Stimulated activated CD8-positive, alpha-beta memory T cell treated with anti-CD3 and anti-CD28 coated beads, Interleukin-7, amount 100 ng/mL, for 24 hours (primary cell): ENCODE measurements at places on chromosomes 7 and 10.

- no peak for DNase-seq
These were observed 70.1 kb upstream of the HECW1 start for GRCh38 chr7:43042302-43042701.

GRCh38 chr7:149626972-149627371 is 129.4 kb upstream of the ZNF746 start:
- DNase-seq = no peak

DNA sequence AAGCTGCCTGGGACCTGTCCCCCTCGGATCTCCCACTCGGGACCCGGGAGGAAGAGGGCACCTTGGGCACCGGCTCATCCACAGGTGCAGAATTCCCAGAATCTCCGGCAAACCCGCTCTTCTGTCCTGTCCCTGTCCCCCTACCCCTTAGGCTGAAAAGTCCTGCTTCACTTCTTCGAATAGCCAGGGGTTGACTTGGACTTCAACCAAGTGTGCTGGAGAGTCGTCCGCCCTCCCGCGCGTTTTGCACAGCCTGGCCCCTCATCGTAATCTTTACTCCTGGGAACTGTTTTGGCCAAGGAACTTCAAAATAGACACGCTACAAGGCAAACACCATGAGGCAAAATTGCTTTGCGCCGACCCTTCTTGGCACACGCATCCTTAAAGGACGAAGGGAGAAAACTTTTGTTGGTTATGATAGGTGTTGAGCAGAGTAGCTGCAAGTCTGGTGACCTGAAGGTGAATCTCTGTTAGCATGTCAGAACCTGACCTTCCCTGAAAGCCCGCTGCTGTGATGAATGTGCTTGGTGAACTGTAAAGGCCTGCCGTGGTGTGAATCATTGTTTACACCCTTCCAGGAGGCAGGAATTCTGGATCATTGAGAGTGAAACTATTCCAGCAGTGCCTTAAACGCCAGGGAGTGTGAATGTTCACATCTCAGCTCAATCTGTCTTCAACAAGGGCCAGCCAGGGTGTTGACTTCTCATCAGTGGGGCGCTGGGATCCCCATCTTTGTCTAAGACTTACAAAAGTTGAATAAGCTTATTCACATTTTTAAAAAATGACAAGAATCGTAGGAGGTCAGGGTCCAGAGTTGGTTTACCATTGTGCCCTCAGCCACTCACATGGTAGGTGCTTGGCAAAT is 589 bp upstream of the RAPGEF5 start:
- no peak for DNase-seq

DNA sequence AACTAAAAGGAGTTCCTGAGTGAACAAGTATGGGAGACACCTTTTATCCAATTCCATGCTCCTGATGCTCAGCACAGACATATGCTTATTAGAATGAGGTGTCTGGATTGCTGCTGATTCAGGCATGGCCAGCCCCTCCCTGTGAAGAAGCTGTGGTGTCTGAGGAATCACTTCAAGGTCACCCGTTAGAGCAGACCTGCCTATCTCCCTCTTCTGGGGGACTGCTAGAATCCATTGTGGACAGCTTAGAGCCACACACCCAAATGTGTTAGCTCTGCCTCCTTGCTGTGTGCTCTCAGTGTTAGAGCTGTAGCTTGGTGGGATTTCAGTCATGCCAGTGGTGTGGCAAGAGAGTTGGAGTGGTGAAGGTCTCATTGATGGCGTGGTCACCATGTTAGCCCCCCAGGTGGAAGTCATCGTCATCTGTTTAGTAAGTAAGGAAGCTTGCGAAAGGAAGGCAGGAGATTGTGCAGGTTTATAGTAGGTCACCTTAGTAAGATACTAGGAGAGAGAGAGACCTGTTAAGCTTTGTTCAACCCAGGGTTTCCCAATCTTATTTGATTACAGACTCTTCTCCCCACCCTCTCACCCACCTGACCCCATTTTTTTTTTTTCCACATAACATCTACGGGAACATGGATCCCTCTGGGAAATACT is 12.8 kb downstream of the PRXL2A start:
- DNase-seq = no peak

- no peak for DNase-seq
These were observed 5.7 kb downstream of the ZNF22 start for GRCh38 chr10:45006276-45007030.

DNA sequence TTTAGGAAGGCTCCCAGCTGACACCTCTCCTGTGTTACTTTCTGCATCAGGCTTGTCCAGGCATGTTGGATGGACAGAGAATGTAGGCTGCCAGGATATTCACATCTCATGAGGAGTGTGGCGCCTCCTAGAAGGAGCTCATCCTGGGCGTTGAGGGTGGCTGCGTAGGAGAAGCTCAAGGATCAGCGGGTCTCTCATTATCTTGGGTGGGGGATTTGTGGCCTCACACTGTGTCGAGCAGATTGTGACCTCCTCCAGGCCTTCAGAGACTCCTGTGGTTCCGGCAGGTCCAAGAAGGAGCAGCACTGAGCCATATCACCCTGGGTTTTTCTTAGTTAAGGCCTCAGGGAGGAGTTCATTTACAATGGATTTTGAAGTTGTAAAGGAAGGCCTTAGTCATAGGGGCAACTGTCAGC is 8.7 kb upstream of the COBL start:
- DNase-seq = no peak

DNA sequence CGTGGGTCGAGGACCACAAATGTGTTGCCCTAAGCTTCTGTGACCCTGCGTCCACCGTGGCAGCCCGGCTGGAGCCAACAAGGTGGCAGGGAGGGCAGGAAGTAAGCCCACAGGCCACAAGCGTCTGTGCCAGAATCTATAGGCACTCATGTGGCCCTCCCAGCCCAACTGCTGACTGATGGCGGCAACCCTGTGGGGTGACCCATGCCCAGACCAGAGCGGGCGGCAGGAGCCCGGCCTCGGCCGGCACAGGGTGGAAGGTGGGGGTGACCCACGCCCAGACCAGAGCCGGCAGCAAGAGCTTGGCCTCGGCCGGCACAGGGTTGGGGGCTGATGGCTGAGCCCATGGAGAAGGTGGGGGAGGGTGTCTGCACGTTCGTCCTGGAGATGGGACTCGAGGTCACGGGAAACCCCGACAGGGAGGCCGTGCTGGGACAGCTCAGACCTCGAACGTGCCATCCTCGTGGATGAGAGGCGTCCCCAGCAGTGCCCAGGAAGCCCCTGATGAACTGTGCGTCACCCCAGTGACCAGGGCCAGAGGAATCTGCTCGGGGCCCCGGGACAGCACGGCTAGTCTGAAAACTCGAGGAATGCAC is 181.0 kb downstream of the ELFN1 start:
- no peak for DNase-seq

DNA sequence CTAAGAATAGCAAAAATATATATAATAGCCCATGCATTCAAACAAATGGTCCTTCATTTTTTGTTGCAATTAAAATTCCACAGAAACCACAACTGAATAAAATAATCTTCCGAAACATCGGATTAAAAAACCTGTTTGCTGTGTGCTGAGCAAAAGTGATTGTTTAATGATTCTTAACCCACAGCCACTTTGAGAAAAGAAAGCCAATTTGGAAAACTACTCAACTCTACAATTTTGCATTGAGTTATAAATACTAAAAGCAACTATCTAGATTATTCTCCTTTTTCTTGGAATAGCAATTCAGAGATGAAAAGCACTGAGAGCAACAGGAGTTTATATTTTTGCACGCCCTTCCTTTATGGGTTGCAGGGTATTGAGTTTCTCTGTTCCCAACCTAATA is 8.0 kb downstream of the ADRB1 start:
- no peak for DNase-seq

DNA sequence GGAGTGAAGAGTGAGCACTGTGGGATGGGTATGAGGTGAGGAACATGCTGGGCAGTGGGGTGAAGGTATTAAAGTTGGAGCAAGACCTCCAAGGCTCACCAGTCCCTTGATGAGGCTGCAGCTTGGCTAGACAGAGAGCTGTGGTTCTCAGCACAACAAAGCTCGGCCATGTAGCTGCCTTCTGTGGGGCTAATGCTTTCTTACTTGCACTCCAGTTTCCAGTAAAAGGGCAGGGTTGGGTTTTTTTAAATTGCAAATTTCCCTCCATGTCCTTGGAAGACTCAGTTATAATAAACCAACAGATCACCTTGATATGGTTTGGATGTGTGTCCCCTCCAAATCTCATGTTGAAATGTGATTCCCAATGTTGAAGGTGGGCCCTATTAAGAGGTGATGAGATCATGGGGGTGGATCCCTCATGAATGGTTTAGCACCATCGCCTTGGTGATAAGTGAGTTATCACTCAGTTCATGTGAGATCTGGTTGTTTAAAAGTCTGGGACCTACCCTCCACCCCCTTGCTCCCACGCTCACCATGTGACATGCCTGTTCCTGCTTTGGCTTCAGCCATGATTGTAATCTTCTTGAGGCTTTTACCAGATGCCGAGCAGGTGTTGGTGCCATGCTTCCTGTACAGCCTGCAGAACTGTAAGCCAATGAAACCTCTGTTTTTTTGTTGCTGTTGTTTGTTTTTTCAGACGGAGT is 55.9 kb downstream of the ATXN7L1 start:
- no peak for DNase-seq

- no peak for DNase-seq
These were observed 18.7 kb downstream of the MPP7 start for GRCh38 chr10:28284126-28284525.

DNA sequence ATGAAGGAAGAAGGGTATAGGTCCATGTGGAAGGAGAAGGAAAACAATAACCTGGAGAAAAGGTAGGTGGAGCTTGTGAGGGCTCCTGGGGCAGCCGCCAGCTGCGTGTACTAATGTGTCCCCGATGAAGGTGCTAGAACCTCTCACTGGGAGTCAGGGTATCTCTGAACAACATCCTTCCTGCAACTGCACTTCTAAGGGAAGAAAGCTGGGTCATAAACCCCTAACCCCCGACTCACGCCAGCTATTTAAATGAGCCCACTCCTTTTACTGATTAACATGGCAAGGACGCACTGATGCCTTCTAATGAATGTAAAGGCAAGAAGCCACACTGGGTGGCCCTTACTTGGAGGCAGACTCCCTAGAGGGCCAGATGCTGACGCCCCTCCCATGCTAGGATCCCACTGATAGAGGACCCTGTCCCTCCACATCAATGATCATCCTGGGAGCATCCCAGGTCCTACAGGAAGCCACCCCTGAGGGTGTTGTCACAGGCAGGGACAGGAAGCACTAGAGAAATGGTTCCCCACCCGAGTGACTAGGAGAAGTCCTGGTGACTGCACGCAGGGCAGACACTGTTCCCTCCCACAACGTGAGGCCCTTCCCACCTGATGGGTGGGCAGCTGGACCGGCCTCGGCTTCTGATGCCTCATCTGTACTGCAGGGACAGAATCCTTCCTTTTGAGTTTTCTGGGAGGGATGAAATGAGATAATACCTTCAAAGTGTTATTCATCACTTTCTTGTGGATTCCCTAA is 20.4 kb downstream of the JCAD start:
- no peak for DNase-seq

- DNase-seq = no peak
These were observed 43.9 kb downstream of the HBP1 start for GRCh38 chr7:107212725-107213124.

GRCh38 chr10:11959966-11960365 is 82.6 kb downstream of the UPF2 start:
- DNase-seq = no peak

- no peak for DNase-seq
These were observed 861.5 kb downstream of the ANKRD7 start for GRCh38 chr7:119086026-119086425.

DNA sequence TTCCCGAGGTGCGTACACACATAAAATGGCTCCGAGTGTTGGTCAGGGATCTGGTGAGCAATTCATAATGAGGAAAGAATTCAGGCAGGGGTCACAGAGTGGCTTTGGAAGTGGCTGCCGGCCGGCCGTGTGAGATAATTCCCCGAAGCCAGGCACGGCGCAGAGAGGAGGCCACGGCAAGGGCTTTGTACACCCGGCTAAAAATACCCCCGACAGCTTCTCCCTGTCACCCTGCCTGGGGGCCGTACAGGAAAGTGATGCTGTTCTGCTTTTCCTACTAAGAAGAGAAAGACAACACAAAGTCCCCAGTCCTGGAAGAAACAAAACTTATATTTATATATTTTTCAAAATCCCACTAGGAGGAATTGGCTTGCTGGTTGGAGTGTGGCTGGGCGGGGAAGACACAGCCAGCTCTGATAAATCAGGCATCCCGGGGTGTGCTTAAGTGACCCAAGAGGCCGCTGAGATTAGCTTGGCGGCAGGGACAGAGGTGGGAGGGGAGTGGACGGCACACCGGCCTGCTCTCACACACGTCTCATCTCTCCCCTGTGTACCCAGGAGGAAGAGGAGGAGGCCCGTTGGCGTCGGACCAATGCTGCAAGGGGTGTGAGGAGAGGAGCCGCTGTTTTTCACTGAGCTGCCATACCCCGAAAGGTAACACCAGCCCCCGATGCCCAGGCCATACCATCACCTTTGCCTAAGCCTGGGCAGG is 70.5 kb downstream of the ZMIZ1 start:
- DNase-seq = no peak
